CD4-positive, alpha-beta T cell treated with Interleukin-17A for 1 hour (primary cell): ENCODE measurements at places on chromosomes 1 and 21.

GRCh38 chr1:165697491-165697880, 876 bp downstream of the ALDH9A1 start:
- DNase-seq: no peak

- DNase-seq: no peak
Measured at GRCh38 chr1:3019516-3020051, 1.7 kb upstream of the ACTRT2 start.

DNA sequence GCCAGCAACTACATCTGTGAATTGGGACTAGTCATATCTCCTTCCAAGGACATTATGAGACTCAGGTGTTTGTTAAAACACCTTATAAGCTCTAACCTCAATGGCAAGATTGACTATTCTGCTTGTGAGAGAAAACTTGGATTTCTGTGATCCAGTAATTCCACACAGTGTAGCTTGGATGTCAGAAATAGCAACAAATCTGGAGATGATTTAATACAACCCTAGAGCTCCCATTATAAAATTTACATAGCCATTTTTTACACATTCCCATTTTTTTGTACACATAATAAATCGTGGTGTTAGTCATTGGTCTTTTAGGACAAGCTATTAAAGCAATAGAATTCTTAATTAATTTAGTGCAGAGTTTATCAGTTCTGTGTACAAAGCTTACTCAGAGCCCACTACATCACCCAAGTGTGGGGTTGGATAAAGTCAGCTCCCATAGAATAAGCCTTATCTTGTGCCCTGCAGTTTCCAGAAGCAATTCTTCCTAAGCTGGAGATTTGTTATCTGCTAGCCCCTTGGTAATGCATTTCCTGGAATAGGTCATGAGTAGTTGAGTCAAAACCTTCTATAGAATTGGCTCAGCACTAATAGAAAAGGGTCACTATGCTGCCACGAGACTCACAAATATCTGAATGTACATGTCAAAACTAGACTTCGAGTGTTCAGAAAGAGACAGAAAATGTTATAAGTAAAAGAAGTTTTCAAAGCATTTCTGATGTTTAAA, 434.0 kb upstream of the RUNX1 start:
- no peak for DNase-seq

DNA sequence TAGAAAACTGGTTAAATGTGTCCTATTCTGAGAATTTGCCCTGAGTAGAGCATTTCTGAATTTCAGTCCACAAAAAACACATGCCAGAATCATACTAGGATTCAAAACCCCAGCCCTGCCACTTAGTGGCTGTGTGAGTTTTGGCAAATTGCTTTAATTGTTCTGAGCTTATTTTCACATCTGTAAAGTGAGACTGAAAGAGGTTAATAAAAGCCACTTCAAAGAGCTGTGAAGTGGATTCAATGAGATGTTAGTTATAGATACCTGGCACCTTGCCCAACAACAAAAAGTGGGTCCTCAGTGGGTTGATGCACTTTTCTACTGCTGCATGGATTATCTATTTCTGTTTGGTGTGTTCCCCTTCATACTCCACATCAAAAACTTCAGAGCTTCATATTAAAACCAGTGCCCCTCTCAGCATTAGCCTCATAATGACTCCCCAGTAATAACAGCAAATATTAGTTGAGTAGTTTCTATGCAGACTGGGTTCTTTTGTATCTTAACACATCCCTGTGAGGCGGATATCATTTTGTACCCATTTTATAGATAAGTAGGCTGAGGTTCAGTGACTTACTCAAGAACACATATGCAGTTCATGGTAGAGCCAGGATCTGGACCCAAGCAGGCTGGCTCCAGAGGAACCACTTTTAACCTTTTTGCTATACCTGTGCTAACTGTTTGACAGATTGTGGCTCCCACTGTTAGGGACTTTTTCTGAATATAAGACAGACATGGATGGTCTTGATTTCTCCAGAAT, 14.2 kb upstream of the ADORA3 start:
- peak; percentile 63 for DNase-seq

- no peak for DNase-seq
Measured at GRCh38 chr1:95309031-95309471, 75.0 kb downstream of the RWDD3 start.

- DNase-seq: no peak
Measured at GRCh38 chr21:36551321-36551720, 71.4 kb upstream of the CLDN14 start.

GRCh38 chr1:201397675-201398074, 1.4 kb downstream of the LAD1 start:
- no peak for DNase-seq

GRCh38 chr1:65812065-65812464, 19.4 kb downstream of the PDE4B start:
- DNase-seq: peak; percentile 44

GRCh38 chr1:59985911-59986515, 59.4 kb upstream of the CYP2J2 start:
- DNase-seq: no peak

DNA sequence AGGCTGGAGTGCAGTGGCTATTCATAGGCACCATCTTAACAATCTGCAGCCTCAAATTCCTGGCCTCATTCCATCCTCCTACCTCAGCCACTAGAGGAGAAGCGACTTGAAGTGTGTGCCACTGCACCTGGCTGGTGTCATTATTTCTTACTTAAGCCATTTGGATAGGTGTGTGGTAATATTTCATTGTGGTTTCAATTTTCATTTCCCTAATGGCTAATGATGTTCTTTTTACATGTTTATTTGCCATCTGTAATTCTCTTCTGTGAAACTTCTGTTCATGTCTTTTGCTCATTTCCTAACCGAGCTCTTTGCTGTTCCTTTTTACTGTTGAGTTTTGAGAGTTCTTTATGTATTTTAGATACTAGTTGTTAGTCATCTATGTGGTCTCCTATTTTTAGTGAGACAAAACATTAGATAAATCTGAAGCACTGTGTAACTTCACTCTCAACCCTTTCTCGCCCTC, 66.8 kb downstream of the SLC27A3 start:
- no peak for DNase-seq

DNA sequence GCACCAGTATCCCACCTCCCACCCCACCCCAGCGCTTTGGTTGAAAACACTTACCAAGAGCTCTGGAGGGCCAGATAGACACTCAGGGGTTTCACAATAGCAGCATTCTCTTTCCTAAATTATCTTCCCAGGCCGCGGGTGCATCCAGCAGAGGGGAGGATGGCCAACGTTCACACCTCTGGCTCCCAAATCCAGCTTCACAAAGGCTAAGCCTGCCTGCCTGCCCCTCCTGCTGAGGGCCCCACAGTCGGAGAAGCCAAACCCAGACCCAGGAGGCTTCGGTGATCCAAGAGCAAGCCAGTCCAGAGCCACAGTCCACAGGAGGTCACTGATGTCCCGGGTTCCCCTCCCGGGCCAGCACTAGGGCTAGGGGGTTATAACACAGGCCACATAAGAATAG, 231.9 kb downstream of the TRABD2B start:
- DNase-seq: no peak

GRCh38 chr1:158102881-158103674, 77.6 kb upstream of the CD1D start:
- DNase-seq: no peak

DNA sequence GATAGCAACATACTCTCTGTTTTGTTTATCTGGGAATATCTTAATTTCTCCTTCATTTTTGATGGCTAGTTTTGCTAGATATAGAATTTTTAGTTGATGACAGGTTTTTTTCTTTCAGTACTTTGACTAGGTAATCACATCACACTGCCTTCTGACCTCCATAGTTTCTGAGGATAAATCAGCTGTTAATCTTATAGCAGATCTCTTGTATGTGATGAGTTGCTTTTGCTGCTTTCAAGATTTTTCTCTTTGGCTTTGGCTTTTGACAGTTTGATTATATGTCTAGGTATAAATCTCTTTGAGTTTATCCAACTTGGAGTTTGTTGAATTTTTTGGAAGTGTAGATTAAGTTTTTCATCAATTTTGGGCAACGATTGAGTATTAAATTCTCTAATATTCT, 142.6 kb downstream of the ZNF644 start:
- DNase-seq: no peak

- no peak for DNase-seq
Measured at GRCh38 chr1:29129916-29130315, 6.2 kb upstream of the TMEM200B start.

- DNase-seq: no peak
Measured at GRCh38 chr21:32544697-32545096, 40.6 kb downstream of the TCP10L start.

- DNase-seq: no peak
Measured at GRCh38 chr1:14390816-14391215, 207.7 kb upstream of the KAZN start.

DNA sequence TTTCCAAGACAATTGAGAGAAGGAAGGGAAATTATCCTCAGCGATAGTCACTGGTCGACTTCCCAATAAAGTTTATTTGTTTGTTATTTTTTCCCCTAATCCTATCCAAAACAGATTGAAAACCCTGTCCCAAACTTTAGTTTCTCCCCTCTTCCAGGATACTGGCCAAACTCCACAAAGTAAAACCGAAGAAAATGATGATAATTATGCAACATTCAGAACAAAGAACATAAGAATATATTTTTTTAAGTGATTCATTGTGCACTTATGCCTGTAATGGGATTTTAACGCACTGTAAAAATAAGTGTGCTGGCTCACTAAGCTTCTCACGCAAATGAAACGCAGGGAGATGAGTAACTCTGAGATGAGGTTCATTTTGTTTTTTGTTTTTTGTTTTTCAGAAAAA, 6.0 kb downstream of the GLIS1 start:
- DNase-seq: no peak

GRCh38 chr21:42162831-42163510, 56.0 kb upstream of the ABCG1 start:
- DNase-seq: no peak

- DNase-seq: peak; percentile 85
Measured at GRCh38 chr1:21270086-21270689, 20.1 kb downstream of the ECE1 start.

DNA sequence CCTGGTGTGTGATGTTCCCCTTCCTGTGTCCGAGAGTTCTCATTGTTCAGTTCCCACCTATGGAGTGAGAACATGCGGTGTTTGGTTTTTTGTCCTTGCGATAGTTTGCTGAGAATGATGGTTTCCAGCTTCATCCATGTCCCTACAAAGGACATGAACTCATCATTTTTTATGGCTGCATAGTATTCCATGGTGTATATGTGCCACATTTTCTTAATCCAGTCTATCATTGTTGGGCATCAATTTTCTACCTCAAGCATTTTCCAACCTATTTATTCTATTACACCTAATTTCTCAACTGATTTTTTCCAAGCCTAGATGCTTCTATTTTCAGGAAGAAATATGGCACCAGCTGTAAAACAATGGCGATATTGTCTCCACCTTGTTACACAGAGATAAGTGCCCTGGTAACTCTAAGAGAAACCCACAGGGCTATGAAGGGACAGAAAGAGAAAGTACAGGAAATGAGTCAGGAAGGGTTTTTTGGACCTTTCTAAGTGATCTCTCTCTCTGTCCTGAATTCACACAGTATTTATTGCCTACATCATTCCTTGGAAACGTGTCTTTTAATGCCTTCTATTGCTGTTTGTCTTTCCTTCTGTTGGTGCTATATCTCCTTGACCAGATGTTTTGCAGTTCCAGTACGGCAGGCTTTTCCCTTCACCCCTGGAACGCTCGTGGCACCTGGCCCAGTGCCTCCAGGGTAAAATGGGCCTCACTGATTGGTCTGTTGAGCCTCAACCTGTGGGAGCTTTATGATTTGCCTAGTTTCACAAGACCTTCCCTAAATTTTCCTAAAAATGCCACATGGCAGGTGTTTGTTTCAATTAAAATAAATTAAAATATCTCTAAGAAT, 14.6 kb upstream of the JAK1 start:
- DNase-seq: no peak

DNA sequence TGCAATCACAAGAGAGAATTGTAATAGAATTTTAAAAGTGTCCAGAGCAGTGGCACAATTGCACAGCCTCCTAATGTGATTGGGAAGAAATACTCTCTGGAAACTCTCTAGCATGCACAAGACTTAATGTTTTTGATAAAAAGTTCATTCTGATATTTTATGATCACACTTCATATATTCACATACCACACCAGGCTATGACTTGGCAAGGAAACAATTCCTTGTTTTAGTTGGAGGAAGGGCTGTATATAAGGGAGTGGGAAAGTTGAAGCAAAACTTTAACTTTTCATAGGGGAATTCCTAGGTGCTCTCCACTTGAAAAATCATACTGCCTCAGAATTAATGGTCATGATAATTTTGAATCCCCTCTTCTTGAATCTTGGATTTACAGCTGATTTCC, 61.5 kb upstream of the ASB17 start:
- no peak for DNase-seq

DNA sequence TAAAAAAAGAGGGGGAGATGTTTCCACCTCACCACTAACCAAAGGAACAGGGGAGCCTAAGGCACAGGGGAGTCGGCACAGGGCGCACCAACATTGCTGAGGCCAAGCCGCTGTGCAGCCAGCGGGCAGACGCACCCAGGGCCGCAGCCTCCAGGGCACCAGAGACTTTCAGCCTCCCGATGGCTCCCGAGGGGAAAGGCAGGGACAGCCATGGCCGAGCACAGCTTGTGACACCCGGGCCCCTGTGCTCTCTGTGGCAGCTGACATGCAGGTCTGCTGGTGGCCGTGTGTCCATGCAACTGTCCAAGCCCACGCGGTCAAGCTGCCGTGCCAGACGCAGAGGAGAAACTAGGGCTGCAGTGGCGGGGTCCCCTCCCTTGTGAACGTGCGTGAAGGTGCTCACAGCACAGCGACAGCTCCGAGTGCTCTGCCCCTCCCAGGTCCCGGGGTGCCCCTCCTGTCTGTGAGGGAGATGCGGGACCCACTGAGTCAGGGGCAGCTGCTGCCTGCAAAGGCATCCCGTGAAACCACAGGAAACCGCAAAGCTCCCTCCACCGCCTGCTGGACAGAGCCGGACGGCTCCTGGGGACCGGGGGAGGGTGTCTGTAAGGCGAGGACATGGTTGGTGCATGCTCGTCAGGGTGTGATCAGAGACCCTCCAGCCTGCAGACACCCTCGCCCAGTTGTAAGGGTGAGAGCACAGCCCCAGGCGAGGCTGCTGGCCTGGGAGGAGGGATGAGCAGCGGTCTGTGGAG, 2.5 kb downstream of the KRTAP10-11 start:
- DNase-seq: no peak

GRCh38 chr1:247459507-247459906, 1.6 kb upstream of the OR2B11 start:
- no peak for DNase-seq

GRCh38 chr1:28886731-28887418, 27.5 kb upstream of the EPB41 start:
- peak; percentile 92 for DNase-seq

DNA sequence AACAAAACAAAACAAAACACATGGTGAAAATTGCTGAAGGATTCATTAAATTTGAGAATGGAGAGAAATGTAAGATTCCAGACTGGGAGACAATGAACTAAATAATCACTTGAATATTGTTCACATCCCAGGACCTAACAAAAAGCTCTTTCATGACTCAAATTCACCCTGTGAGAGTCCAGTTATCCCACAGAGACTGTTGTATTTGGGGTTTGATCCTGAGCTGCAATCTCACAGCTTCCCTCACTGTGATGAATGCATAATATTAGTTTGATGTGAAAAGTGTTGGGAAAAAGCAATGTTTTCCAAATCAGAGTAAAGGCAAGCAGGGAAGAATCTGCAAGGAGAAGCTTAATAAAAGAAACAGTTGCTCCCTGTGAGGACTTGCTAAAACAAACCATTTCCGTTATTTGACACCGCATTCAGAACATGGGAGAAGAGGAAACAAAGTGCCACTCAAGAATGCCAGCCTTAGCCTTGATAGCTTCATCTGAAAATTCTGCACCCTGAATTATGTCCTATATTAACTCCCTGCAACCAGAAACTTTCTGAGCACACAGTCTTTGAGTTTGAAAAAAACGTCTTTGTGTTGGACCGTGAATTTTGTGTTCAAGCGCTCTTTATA, 208.8 kb downstream of the DAB1 start:
- DNase-seq: no peak

GRCh38 chr21:42343556-42343955, 7.2 kb downstream of the TFF2 start:
- no peak for DNase-seq
